ENCODE measurements at places on chromosomes 1 and 21.

DNA sequence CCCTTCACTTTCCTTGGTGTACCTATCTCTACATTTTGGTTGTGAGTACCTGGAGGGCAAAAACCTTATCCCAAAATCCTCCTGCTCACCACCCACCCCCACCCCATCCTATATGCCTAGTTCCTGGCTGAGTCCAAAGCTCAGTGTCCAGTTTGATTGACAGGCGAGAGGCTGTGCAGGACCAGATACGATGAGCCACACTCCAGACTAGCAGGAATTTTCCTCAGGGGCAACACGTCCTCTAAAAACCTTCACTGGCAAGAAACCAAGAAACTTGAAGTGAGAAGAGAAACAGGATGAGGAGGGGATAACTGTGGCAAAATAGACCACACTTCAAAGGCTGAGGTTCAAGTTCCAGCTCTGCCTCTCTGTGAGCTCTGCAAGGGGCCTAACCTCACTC is 1.1 kb upstream of the SLAMF8 start:
- DNase-seq = no peak

DNA sequence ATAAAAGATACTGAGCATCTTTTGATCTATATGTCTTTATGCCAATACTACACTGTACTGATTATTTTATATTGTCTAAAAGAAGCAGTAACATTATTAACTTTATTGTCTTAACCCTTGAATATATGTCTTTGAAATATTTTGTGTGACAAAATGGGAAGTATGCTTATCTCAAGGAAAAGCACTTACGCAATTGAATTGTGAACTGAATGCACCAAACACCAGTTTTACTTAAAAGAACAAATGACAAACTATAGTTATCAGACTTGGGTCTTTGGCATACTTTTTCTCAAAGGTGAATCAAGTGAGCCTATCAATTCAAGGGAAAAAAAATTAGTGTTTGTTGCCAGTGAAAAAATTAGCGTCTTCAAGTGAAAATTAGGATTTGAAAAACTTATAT is 9.2 kb upstream of the SLC6A9 start:
- no peak for DNase-seq

- no peak for DNase-seq
These were observed 2.7 kb upstream of the CD5L start for GRCh38 chr1:157844089-157844830.

GRCh38 chr1:243926803-243927245 is 76.8 kb upstream of the AKT3 start:
- no peak for DNase-seq

DNA sequence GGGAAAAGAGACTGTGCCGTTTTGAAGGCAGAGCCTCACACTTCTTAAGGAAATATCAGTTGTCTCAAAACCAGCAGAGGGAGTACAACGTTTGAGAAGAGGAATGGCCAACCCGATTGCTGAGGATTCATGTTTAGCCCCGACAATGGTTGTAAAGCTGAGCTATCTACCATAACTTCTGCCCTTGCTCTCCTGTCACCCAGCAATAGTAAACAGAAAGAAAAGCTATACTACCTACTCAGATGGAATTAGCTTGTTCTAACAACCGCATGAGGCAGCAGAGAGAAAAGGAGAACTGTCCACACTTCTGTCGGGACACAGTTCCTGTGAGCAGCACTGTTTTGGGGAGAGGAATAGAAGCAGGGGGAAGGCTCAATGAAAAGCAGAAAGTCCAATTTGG is 91.2 kb downstream of the SLC45A1 start:
- DNase-seq = no peak

GRCh38 chr1:193730017-193730416 is 543.6 kb upstream of the B3GALT2 start:
- no peak for DNase-seq

DNA sequence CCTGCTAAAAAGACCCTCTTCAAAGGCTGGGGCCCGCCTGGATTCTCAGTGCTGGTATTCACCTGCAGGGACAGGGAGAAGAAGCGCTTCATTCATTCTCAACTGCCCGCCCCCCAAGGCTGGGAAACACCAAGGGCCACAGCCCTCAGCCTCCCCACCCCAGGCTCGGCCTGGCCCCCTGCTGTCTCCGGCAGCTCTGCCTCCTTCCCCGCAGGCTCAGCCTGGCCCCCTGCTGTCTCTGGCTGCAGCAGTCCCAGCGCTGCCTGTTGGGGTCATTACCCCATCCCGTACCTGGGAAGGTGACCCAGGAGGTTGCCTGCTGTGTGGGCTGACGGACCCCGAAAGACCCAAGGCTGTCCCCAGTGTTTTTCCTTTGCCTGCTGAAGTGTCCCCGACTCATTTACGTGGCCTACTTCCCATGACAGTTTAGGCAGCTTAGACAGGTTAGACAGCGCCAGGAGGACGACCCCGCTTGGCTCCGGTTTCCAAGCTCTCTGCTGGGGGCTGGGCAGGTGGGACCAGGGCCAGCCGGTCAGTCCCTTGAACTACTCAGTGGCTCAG is 22.9 kb upstream of the CLSTN1 start:
- no peak for DNase-seq

DNA sequence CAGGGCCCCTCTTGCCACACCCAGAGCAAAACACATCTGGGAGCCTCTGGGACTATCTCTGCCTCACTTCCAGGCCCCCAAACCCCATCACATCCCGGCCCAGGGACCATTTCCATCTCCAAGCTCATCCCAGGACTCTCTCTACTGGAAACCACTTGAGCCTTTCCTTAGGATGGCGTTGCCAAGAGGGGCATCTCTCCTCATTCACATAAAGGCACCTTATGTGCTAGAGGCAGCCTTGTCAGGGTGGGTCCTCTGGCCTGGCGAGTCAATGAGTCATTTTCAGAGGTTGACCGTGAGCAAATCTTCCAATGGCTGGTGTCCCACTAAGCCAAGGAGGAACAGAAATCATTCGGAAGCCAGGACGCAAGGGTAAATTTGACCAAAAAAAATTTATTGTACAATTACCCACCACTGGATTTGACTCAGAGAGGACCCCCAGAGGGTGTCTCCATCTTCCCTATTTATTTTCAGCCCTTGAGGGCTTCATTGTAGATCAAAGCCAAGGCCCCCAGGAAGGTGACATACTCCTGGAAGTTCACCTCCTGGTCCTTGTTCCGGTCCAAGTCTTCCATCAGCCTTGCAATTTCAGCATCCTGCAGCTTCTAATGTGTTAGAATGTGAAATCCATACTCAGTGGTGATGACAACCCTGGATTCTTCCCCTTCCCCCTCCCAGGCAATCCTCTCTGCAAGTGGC is 1.4 kb downstream of the S100A6 start:
- no peak for DNase-seq

- DNase-seq = no peak
These were observed 193.2 kb downstream of the TGFB2 start for GRCh38 chr1:218538341-218538740.

- no peak for DNase-seq
These were observed 320.5 kb downstream of the KCTD3 start for GRCh38 chr1:215887627-215888026.

GRCh38 chr1:6148497-6149241 is 31.5 kb downstream of the CHD5 start:
- DNase-seq = peak; percentile 34

DNA sequence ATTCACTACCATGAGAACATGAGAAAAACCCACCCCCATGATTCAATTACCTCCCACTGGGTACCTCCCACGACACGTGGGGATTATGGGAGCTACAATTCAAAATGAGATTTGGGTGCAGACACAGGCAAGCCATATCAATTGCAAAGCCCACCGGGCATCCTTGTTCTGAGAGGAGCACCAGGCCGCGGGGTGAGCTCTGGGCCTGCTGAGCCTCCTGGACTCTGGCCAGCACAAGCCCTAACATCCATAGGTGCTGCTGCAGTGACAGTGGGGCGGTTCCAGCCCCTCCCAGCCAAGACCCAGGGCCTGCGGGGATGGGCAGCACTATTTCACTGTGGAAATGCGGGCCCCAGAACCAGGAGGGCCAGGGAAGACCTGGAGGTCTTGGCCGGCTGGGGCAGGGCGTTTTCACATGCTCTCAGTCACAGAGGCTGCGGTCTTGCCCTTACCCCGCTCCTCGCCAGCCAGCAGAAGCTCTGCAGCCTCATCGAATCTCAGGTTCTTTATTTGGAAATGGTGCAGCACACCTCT is 103.8 kb downstream of the PCBP3 start:
- DNase-seq = no peak

DNA sequence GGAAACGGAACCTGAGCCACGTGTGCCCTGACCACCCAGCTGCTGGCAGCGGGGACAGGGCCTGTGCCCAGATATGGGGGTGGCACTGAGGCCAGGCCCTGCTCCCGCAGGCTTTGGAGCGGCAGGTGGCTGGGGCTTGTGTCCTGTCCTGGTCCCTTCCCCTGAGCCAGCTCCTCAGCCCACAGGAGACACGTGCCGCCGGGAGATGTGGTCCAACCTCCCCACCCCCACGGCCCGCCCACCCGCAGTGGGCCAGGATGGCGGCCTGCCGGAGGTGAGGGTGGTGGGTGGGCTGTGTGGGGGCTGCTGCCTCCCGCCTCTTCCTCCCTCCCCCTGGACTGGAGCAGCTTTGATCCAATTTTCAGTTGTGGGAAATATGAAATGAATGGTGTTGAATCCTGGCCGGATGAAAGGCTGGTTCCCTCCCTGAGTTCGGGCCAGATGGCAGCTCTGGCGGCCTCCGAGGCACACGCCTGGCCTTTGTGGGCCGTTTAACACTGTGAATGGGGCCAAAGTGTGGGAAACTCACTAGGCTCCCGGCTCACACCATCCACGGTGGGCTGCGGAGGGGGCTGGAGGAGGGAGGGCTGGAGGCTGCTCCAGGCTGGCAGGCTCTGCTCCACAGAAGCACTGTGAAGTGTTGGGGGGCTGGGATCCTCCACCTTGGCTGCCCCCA is 2.6 kb upstream of the HES5 start:
- no peak for DNase-seq

- no peak for DNase-seq
These were observed 364.6 kb upstream of the PROX1 start for GRCh38 chr1:213623064-213623581.

DNA sequence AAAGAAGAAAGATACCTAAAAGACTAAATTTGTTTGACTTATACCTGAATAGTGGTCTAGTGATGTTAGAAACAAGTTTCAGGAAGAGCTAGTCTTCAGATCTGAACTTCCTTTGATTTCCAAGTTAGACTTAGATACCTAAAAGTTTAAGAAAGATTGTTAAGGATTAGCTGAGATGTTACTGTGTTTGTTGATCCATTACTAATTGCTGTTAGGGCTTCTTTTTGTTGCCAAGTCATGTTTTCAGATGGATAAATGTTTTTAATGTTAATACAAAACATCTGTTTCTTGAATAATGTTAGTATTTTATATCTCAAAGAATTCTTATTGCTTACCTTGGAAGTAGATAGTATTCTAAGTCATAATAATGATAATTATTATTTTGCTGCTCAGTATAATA is 11.6 kb downstream of the GNAI3 start:
- DNase-seq = no peak

GRCh38 chr1:150056407-150056806 is 11.2 kb upstream of the VPS45 start:
- DNase-seq = no peak

DNA sequence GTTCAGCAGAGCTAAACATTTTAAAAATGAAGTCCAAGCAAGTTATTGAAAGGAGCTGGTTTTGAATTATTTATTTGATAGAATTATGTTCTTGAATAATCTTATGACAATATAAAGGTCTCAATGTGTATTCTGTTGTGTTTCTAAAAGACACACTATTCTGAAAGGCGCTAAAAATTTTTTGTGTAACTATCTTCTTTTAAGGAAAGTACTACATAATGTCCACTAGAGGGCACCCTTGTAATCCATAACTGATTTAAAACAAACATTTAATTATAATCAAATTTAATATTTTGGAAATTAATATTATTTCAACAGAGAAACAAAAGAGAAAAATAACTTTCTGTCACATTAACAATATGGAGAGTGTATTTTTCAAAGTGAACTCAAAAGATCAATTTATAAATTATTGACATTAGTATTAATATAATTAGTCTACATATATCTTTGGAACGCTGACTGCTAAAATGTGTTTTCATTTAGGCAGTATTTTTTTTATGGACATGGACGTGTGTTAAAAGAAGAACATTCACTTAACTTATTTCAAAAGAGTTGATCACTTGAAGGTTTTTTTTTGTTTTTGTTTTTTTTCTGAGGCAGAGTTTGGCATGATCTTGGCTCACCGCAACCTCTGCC is 248.4 kb downstream of the DENND1B start:
- no peak for DNase-seq

- no peak for DNase-seq
These were observed 18.9 kb downstream of the FAAH start for GRCh38 chr1:46412893-46413595.

DNA sequence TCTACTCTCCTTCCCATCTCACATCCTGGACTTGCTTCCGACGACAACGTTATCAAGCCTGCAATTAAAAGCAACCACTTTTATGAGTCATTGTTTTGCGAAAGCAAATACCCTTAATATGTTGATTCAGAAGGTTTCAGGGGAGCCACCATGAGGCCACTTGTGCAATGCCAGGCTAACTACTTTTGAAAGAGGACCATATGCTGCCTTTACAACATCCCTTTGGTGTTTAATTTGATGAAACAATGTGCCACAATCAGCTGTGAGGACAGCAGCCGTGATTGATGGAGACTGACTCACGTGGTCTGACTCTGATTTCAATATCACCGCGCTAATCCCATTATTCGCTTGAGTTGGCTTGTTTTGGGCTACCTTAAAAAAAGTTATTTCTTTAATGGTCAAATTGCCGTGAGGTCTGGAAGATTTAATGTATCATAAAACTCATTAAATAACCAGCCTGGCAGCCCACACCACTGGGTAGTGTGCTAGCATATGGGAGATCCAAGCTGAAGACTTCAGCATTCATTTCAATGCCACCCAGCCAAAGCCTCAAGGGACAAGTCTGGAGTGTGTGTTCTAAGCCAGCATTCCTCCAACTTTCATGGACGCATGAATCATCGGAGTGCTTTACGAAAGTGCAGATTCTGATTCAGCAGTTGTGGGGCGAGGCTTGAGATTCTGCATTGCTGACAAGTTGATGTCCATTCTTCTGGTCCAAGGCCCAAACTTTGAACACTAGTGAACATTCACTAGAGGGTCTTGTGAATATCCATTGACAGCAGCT is 73.3 kb upstream of the PAXBP1 start:
- no peak for DNase-seq

- no peak for DNase-seq
These were observed 380.6 kb downstream of the SIPA1L2 start for GRCh38 chr1:232249339-232249738.

- no peak for DNase-seq
These were observed 19.1 kb downstream of the DIP2A start for GRCh38 chr21:46477765-46478164.
